Activated T-helper 1 cell treated with anti-CD3 and anti-CD28 coated beads, Interleukin-12 subunit alpha, Interleukin-12 subunit beta, Interleukin-2, Interleukin-4 antibody, amounts not matched to agents 30 ng/mL and 10 ng/mL and 1 ng/mL, durations not matched to agents 14 hours and 24 hours and 36 hours (primary cell): ENCODE measurements at places on chromosomes 2 and 18.

- no peak for DNase-seq
These were observed 43.6 kb upstream of the PXDN start for GRCh38 chr2:1787755-1788477.

DNA sequence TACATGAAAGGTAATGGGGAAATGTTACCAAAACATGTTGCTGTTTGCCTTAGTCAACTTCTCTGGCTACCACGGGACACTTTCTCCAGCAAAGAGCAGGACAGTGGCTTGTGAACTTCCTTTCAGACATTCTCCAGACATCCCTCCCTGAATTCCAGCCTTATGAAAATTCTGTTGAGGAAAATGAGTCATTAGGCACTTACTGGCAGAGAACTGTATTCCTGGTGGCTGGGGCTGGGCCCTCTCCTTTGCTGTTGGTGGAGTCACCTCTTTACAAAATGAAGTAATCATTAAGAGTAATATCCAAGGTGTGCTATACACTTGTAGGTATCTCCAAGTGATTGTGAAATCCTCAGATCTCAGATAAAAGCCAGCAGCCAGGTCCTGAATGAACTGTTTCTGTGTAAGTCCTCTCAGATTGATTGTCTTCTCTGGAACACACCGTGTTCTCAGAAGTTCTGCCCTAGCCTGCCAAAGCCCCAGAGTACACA lies 1.3 kb upstream of the FAP start:
- no peak for DNase-seq

DNA sequence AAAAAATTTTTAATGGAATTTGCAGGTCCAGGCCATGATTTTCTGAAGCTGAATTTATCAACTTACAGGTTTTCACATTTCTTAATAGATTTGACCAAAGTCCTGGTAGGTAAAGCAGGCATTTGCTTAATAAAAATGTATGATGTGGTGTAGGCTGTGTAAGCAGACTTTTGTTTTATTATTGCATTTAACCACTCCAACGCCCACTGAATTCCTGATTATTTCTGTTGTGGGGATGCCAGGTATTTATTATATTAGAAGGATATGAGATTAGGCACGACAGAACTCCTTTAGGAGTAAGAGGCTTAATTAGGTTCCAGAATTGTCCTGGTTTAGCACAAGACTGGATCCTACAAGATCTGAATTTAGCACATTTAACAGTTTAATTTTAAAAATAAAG lies 111.1 kb downstream of the ADCYAP1 start:
- DNase-seq = no peak

- no peak for DNase-seq
These were observed 10.4 kb downstream of the RTTN start for GRCh38 chr18:70195014-70195614.

DNA sequence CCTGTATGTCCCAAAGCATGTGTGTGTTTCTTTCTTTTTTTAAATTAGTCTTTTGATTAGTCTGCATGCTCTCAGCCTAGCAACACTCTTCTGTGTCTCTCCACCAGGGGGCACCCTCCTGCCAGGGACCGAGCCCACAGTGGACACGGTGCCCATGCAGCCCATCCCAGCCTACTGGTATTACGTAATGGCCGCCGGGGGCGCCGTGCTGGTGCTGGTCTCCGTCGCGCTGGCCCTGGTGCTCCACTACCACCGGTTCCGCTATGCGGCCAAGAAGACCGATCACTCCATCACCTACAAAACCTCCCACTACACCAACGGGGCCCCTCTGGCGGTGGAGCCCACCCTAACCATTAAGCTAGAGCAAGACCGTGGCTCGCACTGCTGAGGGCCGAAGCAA lies 93.8 kb downstream of the NRP2 start:
- peak; percentile 12 for DNase-seq

DNA sequence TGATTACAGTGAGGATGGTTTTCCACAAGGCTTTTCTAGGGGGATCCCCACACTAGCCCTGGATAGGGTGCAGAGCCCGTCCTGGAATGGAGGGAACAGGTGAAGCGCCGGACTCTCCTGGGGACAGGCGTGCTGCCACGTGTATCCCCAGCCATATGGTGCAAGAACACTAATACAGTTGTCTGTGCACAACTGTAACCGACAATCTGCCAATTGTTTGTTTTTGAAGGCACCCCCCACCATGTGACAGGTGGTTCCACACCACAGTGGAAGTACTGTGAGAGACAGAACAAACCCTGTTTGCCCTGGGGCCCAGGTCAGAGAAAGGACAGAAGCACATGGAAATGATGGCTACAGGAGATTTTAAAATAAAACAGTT lies 52.9 kb downstream of the MYCN start:
- no peak for DNase-seq

DNA sequence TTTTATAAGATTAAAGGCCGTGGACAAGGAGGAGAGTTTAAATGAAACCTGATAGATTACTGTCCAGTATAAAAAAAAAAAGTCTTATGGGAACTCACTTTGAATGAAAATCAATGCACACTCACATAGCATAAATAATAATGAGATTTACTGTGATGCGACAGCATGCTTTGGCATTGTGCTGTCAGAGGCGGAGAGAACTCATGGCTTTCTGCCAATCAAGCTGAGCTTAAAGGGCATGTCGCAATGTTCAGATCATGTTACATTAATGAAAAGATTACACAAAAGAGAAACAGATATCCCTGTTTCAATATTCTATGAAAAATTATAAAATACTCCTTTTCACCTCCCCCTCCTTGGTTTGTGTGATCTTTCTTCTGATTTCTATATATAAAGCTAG lies 310.8 kb downstream of the ERBB4 start:
- no peak for DNase-seq

GRCh38 chr18:24089076-24089475 lies 49.8 kb upstream of the CABYR start:
- DNase-seq = no peak

DNA sequence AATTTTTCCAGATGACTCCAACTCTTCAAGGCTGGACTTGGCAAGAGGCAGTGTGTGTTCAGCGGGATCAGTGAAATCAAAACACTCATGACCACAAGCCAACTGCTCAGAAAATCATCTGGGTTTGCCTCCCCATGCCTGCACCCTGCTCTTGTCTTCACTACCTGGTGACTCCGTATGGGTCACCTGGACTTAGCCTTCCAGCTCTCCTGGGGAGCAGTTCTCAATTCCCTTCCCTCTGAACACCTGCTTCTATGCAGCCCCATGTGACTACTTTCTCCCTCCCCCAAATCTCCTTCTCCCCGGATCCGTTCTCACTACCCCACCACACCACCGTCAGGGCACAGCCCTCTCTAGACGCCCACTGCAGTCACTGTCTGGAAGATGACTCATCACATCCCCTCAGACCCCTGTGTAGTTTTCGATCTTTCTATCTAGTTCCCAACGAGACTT lies 130.2 kb upstream of the ID2 start:
- no peak for DNase-seq

GRCh38 chr2:67712484-67712883 lies 315.4 kb downstream of the ETAA1 start:
- DNase-seq = no peak

- no peak for DNase-seq
These were observed 41.3 kb upstream of the CHMP1B start for GRCh38 chr18:11809895-11810294.

GRCh38 chr2:96963316-96963715 lies 23.1 kb downstream of the FAM178B start:
- no peak for DNase-seq

GRCh38 chr2:238169048-238169707 lies 10.4 kb downstream of the ERFE start:
- no peak for DNase-seq

- DNase-seq = no peak
These were observed 128.9 kb upstream of the CELF4 start for GRCh38 chr18:37694516-37694915.

DNA sequence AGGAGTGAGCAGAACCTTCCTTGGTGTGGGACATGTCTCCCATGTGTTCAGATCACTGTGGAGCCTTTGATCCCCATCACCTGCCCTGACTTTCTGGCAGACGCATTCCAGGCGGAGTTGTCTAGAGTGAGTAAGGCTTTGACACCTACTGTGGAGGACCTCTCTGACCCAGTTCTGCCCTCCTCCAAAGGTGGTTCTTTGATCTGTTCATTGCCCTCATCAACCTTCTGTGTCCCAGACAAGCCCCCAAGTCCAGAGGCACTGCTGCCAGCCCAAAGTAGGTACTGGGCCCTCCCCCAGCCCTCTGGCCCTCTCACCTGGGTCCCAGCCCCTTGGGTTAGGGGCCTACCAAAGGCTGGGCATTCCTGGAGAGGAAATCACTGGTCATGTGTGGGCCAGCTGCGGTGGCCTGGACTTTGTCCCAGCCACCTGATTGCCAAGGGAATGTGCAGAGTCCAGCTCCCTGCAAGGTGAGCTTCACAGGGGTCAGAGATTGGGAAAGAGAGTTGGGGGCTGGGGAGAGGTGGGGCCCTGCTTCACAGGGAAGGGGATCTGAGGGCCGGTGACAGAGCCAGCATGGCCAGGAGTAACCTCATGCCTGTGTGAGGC lies 12.1 kb upstream of the FAHD2A start:
- no peak for DNase-seq

DNA sequence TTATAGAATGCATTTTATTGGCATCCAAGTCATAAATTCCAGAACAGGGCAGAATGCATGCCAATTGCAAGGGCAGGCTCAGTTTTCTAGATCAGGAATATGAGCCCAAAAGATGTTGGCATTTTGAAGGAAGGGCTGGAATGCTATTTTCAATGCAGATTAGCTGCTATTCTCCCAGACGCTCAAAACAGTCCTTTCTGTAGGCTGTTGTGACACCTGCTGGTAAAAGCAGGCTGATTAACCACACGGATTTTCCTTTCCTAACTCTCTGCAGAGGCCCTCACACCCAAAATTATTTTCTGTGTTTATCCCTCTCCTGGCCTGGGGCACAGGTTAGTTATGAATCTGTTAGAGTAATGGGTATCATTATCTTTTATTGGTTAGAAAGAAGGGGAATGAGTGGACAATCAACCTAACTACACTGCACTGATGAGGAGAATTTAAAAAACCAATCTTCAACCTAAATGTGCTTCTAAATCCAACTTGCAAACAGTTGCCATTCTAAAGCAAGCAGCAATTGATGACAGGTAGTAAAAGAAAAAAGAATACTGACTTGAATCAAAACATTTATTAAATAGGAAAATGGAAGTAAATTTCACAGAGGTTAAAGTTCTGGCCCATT lies 94.0 kb downstream of the PLA2R1 start:
- no peak for DNase-seq

- DNase-seq = no peak
These were observed 493.0 kb upstream of the NRP2 start for GRCh38 chr2:205189301-205189700.
